Thoracic aorta (tissue), 2 donors: ENCODE measurements at places on chromosomes 6 and 20. TPM values are rescaled to one million over a fixed set of nuclear protein-coding genes. Genes with fewer than 3 reads are reported as not detected.

The TTLL9 gene
- total RNA-seq: not detected

The SULF2 gene
- total RNA-seq: 39.0 TPM

The SLCO4A1 gene
- 22.1 TPM for total RNA-seq

The ULBP1 gene
- 0.14 TPM for total RNA-seq

The LINC00237 gene
- total RNA-seq: not detected

DNA sequence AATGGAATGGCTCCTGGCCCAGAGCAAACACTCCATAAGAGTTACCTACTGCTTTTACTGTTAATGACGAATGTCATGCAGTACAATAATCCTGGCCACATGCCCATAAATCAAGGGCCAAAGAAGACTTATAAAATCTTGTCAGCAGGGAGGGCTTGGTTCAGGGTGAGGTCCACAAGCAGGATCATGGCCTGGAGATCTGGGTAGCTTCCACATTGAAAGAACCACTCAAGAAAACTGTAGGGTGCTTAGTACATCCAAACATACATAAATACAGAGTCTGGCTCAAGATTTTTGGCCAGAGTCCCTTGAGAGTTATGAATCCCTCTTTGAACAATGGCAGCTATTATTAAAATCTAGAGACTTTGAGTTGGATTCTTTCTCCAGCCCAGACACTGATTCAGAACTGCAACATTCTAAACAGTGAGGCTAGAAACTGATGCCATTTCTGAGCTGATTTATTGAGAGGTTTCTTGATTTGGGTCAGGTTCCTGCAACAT lies 188.7 kb downstream of the CDC5L start:
- DNase-seq: no peak

DNA sequence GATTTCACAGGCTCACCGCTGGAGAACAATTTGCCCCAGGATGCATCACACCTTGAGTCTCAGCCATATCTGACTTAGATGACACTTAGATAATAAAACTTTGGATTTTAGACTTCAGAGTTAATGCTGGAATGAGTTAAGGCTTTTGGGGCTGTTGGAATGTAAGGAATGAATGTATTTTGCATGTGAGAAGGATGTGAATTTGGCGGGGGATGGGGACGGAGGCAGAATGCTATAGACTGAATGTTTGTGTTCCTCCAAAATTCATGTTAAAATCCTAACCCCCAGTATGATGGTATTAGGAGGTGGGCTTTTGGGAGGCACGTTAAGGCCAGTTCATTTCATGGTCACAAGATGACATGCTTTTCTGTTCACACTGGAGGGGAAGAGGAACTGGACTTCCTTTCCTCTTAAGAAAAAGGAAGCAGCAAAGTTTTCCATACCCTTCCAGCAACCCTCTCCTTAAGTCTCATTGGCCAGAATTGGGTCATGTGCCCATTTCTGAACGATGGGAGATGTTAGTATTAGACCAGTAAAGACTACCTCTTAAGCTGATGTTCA lies 5.8 kb upstream of the SRXN1 start:
- no peak for DNase-seq

DNA sequence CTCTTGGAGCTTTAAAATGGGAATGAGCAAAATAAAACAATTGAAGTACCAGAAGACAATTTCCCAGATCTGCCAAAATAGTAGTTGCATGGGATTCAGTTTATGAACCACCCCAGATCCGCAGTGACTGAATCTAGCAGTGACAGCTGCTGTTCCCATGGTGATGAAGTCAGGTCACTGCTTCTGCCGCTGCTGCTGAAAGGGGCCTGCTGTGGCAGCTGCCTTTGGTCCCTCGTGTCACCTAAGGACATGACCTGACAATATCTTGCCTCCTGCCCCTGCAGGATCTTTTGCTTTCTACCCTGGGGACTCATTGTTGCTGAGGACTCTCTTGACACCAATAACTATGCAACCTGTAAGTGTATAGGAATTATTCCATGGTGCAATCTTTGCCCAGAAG lies 34.3 kb upstream of the OGFRL1 start:
- no peak for DNase-seq

GRCh38 chr6:81938991-81939732 lies 186.7 kb upstream of the TENT5A start:
- DNase-seq: no peak

DNA sequence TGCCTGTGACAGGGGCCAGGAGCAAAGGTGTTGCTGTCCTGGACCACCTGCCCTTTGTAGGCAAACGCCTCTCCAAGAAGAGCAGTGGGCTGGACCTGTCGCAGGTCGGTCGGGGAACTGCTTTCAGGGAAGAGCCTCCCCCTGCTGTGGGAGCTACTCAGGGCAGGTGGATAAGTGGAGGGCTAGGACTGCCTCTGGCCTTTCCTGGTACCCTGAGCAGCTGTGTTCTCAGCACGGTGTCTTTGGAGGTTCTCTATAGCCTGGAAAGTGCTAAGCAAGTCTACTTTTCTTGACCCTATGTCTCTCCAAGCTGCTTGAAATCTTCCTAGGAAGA lies 35.0 kb downstream of the BPIFB1 start:
- no peak for DNase-seq

GRCh38 chr20:46406200-46406985 lies at the start of gene ELMO2:
Gene ELMO2 (minus strand): TSS chr20:46406615. CDS start chr20:46394482, 12,133 bp downstream.
- DNase-seq: peak; percentile 99
